Inflammatory macrophage treated with lipopolysaccharide for 1 hour (primary cell): ENCODE measurements at places on chromosomes 12 and 14.
A peak's percentile ranks its signal among the peaks of the same experiment; 100 is the strongest.

GRCh38 chr14:55977392-55978150, 140.6 kb upstream of the PELI2 start:
- DNase-seq: no peak

DNA sequence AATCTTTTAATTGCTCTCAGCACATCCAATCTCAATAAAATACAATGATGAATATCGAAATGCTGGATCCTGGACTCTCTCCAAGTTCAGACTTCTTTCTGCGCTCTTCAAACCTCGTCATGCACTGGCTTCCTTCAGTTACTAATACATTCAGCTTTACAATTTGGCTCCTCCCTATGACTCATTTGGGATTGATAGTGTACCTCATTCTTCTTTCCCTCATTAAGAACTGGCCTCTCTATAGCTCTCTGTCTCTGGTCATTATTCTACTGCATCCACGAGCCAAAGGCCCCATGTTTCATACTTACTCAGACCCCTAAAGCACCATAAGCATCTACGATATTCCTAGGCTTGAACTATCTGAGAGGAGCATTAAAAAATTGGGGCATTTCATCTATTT, 4.9 kb downstream of the TSPAN8 start:
- no peak for DNase-seq

GRCh38 chr14:102873131-102873530, 49.3 kb upstream of the AMN start:
- no peak for DNase-seq

DNA sequence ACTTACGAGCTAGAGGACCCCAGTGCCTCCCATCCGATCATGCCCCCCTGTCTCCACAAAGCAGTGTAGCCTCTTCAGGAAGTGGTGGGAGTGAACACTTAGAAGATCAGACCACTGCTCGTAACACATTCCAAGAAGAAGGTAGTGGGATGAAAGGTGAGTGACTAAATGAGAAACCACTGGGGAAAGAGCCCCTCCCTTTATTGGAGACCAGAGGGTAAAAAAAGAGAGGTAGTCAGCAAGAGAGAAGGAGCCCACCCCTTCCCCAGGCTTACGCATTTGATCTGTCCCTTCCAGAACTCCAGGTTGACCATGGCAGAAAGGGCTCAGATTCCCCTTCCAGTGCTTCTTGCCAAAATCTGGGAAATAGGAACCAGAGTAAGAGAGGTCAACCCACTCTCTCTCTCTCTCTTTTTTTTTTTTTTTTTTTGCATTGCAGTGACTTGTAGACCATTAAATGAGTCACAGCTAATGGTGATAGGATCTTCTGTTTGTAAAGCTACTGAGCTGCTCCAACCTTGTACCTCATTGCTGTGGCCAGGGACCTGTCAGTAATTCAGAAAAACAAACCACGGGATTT, 165.4 kb downstream of the GCH1 start:
- DNase-seq: no peak

DNA sequence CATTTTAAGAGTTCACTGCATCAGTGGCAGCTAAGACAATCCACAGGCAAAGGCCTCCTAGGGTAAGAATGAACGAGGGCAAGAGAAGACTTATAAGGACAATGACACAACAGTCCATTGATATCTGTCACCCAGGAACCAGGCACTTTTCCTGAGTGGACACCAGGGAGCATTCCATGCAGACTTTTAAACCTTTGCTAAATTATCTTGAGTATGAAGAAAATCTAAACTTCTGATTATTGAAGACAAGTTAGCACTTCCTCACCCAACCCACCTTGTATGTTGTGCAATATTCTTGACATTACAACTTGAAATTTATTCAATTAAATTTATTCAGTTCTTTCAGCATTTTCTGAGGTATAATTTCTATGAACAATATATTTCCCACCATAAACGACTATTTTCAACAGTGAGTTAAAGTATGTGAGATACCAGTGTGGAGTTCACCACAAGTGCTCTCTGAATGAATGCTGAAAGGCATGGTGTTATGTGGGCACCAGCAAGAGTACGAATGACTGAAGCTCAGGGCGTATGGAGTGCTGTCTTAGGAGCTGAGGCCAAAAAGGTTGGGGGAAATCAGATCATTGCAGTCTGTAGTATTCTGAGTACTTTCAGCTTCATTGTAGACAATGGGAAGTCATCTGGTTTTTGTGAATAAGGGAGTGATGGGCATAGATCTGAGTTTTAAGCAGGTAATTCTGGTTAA, 124.3 kb upstream of the LMNTD1 start:
- DNase-seq: no peak

- DNase-seq: no peak
These were observed 6.4 kb upstream of the ZNF385A start for GRCh38 chr12:54390668-54391551.

- no peak for DNase-seq
These were observed 2.2 kb downstream of the IFNG start for GRCh38 chr12:68157380-68157779.

GRCh38 chr14:21149641-21150367, 6.1 kb downstream of the OR5AU1 start:
- DNase-seq: no peak

DNA sequence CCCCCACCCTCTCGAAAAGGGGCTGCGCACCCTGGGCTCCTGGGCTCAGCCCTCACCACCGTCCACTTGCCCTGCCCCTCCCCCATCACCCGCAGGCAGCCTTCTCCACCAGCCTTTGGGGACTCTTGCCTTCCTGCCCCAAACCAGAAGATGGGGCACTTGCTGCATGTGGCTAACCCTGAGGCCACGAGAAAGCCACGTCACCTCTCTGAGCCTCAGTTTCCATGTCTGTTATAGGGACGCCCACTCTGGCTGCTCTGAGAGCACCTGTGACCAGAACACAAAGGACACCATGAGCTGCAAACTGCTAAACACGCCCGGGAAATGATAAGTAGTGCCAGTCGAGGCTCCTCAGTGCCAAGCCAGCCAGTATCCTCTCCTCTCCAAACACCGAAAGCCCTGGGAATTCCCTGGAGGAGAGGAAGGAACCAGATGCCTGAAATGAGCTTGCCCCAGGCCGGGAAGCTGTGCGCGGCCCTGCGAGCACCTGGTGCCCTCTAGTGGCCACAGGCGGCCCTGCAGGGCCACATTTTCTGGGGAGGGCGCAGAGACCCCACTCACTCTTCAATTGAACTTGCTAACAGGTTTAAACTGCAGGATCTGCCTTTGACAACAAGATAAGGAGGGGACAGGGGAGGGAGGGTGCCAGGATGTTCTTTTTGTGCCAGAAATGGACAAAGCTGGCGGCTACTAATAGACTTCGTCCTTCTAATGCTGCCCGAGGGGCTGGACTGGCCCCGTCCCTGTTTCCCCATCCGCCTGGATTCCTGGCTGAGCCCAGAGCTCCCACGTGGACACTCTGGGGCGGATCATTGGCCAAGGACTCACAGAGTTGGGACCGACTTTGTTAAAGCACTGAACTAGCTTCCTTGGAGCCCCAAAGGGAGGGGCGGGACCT, 10.2 kb upstream of the SERPINA9 start:
- peak; percentile 60 for DNase-seq

DNA sequence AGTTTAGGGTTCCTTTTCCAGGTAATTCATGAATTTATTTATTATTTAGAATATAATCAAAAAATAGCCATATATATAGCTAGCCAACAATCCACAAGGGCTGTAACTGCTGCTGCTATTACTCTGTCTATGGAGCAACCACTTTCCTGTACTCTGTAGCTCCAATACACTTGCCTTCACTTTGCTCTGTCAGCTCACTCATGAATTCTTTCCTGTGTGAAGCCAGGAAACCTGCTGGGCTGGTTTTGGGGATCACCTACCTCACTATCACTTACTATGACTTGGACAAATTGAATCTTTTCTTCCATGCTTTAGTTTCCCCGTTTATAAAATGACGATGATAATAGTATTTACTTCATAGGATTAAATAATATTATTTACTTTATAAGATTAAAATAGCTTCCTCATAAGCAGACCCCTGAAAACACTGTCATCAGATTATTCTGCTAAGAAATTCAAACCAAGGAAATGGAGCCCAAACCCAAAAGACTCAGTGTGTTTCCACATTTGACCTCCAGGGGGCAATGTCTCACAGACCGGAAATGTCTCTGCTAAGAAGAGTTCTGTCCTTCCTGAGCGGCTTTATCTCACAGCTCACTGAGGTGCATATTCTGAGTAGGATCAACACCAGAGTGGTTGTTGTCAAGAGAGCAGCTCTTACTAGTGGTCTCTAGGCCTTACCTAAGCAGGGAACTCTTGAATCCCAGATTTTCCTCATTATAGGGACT, 457.1 kb downstream of the DAD1 start:
- DNase-seq: no peak

DNA sequence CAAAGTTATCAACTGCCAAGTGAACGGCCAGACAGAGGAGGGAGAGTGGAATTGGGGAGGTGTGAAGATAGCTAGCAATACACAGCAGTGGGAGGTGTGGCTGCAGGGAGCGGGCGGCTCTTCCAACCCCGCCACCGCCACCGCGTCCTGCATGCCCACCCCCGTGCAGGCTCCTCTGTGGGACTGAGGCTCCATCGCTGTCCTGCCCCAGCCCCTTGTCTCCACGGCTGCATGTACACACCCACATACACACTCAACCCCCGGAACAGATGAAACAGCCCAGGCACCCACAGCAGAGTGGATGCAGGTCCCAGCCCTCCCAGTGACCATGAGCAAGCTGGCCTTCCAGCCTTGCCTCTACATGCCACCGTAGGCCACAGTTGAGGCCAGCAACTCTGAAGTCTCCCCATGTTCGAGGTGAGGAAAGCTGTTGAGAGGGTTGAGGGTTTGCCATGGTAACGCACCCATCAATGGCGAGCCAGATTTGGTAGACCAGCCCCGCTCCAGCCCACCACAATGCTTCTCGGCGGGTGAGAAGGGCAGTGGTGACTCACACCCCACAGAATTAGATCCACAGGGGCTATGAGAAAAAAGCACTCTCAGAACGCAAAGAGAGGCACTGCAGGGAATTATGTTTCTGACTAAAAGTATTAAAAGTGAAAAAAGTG, 39.3 kb downstream of the PITPNM2 start:
- DNase-seq: no peak

GRCh38 chr12:7667125-7667524, 1.4 kb upstream of the APOBEC1 start:
- peak; percentile 41 for DNase-seq

- peak; percentile 11 for DNase-seq
These were observed 1.0 kb downstream of the SOCS4 start for GRCh38 chr14:55028066-55028465.

DNA sequence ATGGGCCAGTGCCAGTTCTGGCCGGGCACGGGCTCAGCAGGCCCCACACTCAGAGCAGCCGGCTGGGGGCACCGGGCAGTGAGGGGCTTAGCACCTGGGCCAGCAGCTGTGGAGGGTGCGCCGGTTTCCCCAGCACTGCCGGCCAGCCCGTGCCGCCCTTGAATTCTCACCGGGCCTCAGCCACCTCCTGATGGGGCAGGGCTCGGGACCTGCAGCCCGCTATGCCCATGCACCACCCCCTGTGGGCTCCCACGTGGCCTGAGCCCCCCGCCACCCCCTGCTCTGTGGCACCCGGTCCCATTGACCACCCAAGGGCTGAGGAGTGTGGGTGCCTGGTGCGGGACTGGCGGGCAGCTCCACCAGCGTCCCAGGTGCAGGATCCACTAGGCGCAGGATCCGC, 15.4 kb upstream of the GTF2A1 start:
- DNase-seq: no peak

GRCh38 chr14:56686416-56686815, 106.8 kb downstream of the TMEM260 start:
- DNase-seq: no peak

DNA sequence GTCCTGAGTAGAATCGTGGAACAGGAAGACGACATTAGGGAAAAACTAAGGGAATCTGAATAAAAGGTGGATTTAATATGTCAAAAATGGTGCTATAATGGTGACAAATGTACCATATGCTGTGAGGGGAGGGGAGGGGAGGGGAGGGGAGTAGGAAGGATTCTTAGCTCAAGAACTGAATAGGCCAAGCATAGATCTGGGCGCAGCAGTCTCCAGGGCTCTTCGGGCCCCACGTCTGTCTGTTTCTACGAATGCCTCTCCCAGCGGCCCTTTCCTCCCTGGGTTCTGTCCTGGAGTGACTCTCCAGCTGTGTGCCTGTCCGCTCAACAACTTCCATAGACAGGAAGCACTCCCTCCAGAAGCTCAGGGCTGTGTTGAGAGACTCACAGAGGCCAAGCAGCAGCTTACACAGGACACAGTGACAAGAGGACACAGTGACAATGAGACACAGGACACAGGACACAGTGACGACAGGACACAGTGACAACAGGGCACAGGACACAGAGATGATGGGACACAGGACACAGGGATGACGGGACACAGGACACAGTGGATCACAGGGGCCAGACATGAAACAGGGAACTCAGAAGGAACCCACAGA, 42.4 kb upstream of the PPP2R5C start:
- no peak for DNase-seq

DNA sequence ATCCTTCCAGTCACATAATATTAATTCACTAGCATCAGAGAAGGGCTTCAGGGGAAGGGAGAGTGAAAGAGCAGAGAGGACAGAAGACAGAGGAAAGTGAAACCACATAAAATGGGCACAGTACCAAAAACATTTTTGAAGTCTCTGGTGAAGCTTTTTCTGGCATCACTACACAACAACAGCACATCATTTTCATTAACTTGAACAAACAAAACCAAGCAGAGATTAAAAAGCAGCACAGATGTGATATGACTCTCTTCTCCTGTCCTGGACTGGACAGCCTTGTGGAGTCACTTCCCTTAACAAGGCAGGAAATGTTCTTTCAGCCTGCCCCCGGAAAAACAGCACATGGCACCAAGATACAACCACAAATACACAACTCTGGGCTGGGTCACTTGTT, 112.0 kb downstream of the TSPAN8 start:
- DNase-seq: no peak

DNA sequence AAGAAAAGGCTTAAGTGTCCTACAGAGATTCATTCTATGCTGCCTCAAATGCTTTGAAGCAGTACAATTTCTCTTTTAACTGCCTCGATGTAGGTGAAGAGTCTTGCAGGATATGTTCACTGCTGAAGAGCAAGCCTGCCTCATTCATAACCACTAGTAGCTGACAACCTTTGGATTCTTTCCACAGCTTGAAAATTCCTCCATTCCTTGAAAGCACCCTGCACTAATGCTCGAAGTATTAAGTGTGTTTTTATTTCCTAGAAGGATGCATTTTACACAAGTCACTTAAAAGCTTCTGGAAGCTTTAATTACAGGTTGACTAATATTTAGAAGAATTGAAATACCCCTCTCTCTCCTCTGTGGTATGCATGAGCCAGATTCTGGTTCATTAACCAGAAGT, 429.4 kb downstream of the DIO2 start:
- DNase-seq: no peak

DNA sequence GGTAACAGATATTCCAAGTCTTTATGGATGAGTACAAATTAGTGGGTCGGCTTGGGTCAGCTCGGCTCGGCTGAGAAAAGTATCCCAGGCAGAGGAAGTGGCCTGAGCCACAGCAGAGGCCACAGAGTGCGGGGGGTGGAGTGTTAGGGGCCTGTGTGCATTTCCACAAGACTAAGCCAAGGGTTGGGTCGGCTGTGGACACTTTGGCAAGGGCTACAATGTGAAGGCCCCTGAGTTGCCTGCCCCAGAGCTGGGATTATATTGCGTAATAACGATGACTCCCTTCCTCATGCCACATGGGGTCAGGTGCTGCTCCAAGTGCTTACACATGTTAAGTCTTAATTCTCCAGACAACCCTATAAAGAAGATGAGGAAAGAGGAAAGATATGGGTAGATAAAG, 11.4 kb downstream of the EVL start:
- peak; percentile 58 for DNase-seq

- DNase-seq: no peak
These were observed 144.2 kb downstream of the PAWR start for GRCh38 chr12:79546466-79547043.
